ENCODE measurements at places on chromosomes 5 and 9.

DNA sequence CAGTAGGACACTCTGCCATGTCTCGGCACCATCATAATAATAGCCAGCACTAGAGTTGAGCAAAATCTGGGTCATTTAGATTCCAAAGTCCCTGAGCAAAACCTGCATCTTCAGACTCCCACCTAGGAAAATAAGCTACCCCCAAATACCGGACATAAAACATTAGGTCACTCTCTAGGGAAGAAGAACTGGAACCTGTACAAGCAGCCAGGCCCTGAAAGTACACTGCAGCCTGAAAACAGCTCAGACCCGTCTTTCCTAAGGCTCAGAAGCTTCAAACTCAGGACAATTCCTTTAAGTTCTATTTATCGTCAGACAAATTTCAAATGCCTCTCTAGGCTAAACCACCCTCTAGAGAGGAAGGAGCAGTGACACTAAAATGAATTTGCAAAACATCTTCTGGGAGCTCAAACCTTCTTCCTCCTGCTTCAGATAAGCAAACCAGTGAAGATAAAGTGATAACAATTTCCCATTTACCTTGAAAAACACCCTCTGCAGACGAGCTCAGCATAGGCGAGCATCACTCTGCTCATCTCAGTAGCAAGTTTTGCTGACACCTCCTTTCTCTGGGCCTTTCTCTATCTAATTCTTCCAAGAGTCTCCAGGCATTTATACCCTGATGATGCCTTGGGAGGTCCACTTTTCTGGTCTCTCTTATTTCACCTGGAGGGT, 34.0 kb downstream of the ADAM19 start:
- no peak for DNase-seq

GRCh38 chr9:89956331-89956730, 351.5 kb downstream of the GADD45G start:
- no peak for DNase-seq

- DNase-seq, result no peak
Observed at GRCh38 chr9:133741716-133742115, 3.6 kb upstream of the SARDH start.

DNA sequence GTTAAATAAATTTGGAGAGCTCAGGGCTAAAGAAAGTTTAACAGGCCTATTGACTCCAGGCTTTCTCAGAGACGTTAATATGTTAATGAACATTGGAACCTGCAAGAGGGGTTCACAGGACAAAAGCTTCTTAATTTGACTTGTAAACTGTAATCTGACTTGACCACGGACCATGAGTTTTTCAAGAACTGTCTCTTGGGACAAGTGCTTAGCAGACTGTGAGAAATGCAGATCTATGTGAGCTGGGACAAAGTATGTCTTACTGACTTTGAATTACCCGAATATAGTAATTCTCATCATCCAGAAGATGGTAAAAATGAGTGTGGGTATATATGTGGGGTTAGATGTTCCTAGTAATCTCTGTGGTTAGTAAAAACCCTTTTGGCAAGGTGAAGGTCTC, 186.6 kb downstream of the ATP10B start:
- DNase-seq, result no peak

GRCh38 chr5:154683101-154683880, 71.9 kb upstream of the LARP1 start:
- no peak for DNase-seq

GRCh38 chr5:181188700-181189362, 16.2 kb downstream of the TRIM7 start:
- peak; percentile 86 for DNase-seq

- DNase-seq, result no peak
Observed at GRCh38 chr9:33297432-33297831, 7.1 kb downstream of the NFX1 start.

- no peak for DNase-seq
Observed at GRCh38 chr9:18393340-18394130, 80.4 kb upstream of the ADAMTSL1 start.

- DNase-seq, result no peak
Observed at GRCh38 chr9:135840539-135840938, 66.8 kb downstream of the CAMSAP1 start.

DNA sequence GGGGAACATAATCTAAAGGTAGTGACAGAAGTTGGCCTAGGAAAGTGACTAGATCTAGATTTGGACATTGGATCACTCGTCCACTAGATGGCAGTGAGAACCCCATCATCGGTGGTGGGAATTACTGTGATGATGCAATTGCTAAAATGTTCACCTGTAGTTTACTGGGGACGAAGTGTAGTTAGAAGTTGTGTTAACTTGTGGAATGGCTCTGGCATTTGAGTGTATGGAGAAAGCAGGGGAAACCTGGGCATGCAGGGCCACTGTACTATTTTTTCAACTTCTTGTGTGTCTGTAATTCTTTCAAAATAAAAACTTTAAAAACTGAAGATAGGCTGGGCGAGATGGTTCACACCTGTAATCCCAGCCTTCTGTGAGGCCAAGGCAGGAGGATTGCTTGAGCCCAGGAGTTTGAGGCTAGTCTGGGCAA, 75.5 kb downstream of the PHAX start:
- peak; percentile 68 for DNase-seq

GRCh38 chr5:59038798-59039295, 456.0 kb downstream of the RAB3C start:
- DNase-seq, result peak; percentile 53

DNA sequence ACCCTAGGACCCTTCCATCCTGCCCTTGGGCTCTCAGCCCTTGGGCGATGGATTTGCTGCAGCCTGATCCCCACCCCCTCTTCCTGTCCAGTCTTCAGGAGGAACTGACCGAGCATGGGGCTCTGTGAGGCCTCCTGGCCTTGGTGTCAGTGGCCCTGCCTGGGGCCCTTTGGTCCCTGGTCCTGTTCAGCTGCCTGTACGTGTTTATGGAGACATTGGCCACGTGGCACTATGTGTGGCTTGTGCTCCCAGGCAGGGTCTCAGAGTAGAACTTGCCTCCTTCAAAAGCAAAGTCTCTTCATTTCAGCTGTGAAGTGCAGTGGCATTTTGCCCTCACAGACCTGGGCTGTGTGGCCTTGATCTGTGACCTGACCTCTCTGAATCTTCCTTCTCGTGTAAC, 11.1 kb downstream of the FCN2 start:
- DNase-seq, result no peak

- DNase-seq, result peak; percentile 31
Observed at GRCh38 chr9:26744191-26744965, 148.2 kb downstream of the CAAP1 start.

- no peak for DNase-seq
Observed at GRCh38 chr5:144308906-144309670, 138.4 kb downstream of the KCTD16 start.

GRCh38 chr5:104412649-104413240, 850.2 kb upstream of the NUDT12 start:
- peak; percentile 71 for DNase-seq

GRCh38 chr5:157038568-157039187, 20.2 kb downstream of the HAVCR1 start:
- DNase-seq, result no peak

DNA sequence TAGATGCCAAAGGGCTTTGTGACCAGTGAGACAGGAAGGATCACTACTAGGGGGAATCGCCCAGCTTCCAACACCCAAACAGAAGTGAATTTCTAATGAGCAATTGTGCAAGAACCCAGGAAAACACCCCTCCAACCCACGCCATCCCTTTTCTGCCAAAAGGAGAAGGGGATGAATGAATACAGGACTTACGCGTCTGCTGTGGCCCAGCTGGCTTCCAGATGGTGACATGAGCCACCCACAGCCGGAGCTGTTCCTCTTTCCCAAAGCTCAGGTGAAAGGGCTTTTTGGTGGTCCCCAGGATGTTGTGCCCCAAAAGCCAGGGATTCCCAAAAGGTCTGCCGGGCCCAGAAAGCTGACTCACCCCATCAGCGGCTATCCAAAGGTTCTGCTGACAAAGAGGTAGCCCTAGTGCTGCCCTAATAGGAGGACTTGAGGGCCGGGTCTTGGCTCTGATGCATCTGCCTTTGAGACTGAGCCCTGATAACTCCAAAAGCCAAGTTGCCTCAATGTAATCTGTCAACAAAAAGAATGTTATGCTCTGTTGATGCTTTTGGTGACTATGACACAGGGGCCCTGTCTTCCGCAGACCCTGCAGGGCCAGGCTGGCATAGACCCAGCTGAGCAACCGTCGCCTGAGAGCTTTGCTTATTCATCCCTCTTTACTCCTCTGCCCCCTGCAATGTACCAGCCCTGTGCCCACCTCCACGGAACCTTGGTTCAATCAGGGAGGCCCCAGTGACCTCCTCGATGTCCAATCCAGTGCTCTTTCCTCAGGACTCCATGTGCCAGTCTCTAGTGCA, 14.5 kb downstream of the GSN start:
- DNase-seq, result no peak

DNA sequence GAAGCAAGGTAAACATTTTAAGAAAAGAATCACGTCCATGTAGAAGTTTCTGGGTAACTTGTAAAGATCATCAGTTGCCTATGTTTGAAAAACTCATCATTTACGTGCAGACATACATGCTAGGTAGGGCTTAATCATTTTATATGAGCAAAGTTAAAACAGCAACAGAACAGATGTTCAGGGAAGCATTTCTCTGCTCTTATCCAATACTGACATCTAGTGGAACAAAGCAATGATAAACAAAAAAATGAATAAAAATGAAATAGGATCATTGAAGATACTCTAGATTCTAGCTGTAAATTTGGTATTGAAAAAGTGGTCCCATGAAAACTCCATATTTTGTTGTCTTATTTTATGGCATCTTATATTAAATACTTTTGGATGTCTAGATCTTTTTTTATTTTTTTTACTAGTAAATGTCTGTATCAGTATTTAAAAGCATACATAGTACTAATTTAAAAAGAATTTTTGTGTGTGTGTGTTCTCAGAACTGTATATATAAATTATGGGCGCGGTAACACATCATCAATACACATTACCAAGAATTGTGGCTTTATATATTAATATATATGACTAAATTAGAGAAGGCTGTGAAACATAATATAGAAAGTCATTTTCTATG, 1050.2 kb downstream of the CDH12 start:
- peak; percentile 11 for DNase-seq

- no peak for DNase-seq
Observed at GRCh38 chr9:24824607-24825006, 278.9 kb upstream of the IZUMO3 start.

GRCh38 chr9:10613419-10613818, 617 bp upstream of the PTPRD start:
- no peak for DNase-seq

- no peak for DNase-seq
Observed at GRCh38 chr9:90162819-90163218, 479.8 kb downstream of the DIRAS2 start.

- peak; percentile 26 for DNase-seq
Observed at GRCh38 chr9:16519001-16519400, 351.5 kb downstream of the BNC2 start.

DNA sequence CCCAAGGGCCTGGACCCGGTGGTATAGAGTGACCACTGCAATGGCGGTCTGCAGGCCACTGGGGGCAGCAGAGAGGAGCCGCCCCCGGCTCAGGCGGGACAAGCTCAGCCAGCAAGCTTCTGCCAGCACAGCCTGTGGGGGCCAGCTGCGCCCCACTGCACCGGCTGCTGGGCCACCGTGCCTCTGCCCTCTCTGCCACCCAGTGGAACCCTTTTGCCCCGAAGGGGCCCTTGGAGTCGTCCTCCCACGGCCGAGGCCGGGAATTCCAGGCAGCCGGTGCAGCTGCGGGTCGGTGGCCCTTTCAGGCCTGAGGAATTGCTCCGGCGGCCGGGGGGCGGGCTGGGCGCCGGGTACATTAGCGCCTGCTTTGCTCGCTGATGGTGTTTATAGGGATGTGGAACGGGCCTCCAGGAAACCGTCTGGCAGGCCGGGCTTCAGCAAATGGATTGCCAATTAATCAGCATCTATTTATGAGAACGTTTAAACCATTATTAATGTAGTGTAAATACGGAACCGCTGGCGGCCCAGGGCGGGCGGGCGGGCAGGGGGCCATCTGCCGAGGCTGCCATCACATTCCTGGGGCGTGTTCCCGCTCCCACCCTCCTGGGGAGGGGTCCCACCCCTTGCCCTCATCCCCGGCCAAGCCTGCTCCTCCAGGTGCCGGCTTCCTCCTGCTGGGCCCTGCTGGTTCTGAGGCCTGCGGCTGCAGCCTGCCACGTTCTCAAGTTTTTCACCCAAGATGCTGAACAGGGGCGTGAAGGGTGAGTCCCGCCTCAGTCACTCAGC, 127.4 kb downstream of the BARX1 start:
- DNase-seq, result peak; percentile 83

DNA sequence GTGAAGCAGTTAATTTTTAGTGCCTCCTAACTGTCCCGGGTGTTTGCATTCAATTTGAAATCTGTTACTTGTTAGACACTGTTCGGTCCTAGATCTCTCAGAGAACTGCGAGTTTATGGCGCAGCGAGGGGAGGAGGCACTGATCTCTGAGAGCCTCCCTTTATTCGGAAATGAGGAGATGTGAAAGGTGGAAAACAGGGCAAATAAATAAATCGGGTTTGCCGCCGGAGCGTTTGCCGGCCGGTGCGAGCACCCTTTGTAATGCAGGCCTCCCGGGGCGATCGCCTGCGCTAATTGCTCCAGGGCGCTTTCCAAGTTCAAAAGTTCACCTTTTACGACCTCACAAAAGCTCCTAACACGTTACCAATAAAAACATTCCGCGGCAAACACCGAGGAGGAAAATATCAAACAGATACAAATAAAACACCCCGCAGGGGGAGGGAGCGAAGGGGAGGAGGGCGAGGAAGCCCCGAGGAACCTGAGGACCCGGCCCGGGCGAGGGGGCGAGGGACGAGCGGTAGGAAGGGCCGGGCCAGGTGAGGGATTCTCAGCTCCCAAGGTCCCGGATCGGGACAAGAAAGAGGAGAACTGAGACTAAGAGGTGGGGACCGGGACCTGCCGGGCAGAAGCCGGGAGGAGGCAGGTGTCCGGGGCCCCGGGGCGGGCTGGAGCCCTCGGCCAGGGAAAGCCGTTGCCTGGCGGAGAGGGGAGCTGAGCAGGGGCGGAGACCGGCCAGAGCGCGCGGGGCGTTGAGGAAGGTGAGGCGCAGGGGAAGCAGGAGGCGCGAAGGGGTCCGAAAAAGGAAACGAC, 1.4 kb downstream of the NR6A1 start:
- DNase-seq, result peak; percentile 67

GRCh38 chr9:20606652-20607051, 15.6 kb downstream of the MLLT3 start:
- DNase-seq, result peak; percentile 6

DNA sequence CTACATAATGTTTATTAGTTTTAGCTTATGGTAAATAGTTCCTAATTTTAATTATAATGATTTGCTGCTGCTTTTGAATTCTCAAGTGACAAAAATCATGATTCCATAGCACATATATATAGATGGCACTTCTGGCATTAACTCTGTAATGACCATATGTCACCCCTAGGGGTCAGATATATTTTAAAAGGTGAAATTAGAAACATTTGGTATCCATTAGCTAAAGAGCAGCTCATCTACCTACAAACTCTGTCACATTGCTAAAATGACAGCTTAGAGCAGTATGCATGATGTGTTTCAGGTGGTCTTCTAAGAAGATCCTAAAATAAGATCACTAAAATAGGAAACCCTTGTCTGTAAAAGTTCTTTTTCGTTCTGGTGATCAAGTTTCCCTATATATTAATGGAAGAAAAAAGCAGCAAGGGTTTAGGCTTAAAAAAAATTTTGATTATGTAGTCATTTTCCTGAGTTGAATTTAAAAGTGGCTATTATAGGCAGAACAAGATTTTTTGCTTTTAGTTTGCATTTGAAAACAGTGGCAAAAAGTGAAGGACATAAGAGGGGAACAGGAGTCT, 157.7 kb upstream of the POU5F2 start:
- peak; percentile 12 for DNase-seq

Measured in neural progenitor cell (in vitro differentiated cells).